AG04450 (cell line): ENCODE measurements at places on chromosomes 3 and 15.

DNA sequence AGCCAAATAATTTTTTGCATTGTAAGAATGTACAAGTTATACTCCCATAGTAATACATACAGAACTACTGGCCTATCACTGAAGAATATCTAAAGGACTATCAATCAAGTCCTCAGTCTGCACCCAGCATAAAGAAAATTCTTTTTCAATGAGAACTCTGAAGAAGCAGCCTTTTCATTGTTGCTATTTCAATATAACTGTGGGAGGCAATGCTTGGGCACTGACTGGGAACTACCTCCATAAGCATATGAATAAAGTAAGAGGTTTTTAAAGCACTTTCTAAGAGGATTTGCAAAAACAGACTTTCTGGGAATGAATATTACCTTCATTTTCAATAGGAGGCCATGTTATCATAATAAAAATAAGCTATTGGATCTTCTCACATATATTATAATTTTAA lies 24.6 kb upstream of the NECTIN3 start:
- DNase-seq = no peak

DNA sequence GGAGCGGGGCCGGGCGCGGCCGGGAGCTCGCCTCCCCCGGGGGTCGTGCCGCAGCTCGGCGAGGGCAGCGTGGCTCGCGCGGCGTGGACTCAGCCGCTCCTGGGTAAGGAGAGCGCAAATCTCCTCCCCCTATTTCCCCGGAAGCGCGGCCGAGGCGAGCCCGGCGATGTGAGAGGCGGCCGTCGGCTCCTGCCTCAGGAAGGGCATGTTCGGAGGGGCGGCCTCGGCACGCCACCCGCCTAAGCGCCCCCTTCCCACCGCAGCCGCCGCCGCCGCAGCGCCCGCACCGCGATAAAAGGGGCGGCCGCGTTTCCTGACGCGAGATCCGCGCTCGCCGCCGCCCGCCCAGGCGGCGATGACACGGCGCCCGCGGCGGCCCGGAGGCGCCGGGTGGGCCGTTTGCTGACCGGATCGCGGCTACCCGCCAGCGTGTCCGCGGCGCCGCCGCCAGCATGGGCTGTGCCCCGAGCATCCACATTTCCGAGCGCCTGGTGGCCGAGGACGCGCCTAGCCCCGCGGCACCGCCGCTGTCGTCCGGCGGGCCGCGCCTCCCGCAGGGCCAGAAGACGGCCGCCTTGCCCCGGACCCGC lies at the start of gene PDE8A:
Gene PDE8A, plus strand, starts transcription at position 146 of the 590 bp plus-strand sequence. Its CDS starts 307 bp downstream, at position 453.
- no peak for DNase-seq

DNA sequence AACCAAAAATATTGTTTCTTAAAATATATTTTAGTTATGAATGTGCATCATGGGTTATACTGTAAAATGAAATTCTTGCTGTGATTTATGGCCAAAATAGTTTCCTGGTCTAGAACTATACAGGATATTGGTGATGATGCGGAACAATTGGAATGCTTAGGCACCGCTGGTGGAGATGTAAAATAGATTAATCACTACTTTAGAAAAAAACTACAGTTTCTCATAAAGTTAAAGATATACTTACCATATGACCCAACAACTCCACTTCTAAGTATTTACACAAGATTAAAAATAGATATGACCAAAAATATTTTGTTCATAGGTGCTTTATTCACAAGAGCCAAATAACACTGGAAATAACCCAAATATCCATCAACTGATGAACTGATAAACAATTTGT lies 126.7 kb downstream of the TUSC7 start:
- DNase-seq = no peak

DNA sequence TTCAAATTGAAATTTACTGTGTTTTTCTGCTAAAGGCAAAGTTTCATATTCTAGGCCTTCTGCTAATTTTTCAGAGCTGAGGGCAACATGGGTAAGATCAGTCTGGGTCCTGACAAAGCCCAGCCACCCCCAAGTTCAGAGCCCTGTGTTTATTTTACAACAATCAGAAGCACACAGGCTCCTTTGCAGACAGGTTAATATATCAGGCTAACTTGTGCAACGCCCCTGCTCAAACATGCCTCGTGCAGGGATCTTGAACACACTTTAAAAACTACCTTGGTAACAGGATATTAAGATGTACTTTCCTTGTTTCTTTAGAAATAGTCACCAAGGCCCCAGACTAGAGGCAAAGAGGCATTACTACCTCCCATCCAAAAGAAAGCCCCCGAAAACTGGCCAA lies 64.0 kb downstream of the POLR2M start:
- no peak for DNase-seq

DNA sequence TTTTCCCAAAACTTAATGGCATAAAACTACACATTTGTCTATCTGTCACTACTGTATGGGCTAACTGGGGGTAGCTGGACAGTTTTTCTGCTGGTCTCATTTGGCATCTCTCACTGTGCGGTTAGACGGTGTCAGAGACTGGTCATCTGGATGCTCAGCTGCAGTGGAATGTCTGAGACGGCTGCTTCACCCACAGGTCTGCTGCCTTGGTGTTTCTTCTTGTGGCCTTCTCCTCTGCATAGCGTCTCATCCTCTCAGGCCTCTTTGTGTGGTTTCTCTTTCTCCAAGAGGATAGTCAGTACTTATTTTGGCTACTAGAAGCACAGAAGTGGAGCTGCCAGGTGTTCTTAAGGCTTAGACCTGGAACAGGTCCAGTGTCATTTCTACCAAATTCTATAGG lies 35.9 kb upstream of the GOLGA6L9 start:
- DNase-seq = no peak

DNA sequence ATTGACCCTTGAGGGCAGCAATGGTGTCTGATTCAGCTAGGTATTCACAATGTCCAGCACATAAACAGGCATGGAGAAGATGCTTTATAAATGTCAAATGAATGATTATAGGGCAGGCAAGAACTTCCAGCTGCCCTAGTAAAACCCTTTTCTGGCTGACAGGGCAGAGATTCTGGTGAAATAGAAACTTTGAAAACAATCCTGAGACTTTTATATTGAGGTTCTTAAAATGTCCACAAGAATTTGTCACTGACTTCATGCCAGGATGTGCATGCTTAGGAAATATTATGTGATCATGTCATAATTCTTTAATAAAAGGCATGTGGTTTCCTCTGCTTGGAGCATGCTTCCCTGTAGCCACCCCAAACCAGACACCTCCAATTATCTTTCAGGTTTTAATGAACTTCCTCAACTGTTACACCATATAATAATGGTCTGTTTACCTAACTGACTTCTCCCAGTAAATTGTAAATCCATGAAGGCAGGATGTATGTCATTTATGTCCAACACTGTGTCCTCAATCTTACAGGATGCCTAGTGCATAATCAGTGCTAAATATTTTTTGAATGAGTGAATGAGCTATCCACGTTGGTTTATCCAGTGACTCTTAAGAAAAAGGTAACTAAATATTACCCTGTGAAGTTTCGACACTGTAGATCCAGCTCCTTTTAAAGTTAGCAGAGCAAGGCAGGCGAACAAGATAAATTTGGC lies 43.4 kb upstream of the CLRN1 start:
- no peak for DNase-seq

DNA sequence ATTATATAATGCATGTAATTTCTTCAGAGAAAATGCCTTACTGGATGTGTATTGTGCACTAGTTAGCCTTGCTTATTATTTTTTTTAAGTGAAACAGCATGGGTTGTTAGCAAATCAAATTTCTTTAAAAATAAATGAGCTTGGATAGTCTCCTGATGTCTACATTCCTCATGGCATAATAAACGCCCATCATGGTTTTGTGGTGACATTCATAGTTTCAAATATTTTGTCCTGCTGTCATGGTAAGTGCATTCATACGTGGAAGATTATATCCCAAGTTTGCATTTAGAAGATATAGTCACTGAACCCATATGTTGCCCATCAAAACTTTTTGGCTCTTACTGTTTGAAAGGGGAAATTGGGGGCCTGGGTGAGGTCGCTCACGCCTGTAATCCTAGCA lies 130.7 kb downstream of the ALCAM start:
- DNase-seq = no peak

DNA sequence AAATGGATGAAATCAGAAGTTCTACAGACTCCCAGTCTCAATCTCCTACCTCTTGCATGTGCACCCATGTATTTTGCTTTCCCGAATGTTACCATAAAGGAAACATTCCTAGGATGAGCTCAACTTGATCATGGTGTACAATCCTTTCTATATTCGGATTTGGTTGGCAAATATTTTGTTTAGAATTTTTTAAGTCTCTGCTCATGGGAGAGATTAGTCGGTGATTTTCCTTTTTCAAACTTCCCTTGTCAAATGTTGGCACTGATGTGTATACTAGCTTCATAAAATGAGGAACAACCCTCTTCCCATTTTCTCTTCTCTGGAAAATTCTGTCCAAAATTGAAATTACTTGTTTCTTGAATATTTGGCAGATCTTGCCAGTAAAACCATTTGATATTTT lies 317.6 kb upstream of the RASGRP1 start:
- no peak for DNase-seq

DNA sequence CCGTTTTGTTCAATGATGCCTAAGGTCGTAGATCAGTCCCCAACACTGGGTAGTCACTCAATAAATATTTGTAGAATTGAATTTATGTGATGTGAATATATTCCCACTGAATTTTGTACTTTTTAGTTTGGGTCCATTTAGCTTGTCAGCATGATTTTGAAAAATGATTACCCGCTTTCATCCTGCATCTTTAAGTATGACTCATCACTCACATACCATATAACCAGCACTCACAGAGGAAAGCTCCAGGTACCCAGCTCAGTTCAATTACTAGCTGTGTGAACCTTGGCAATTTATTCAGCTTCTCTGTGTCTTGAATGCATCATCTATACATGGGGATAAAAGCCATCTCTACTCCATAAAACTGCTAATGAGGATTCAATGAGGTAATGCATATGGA lies 2.2 kb upstream of the MLF1 start:
- no peak for DNase-seq

DNA sequence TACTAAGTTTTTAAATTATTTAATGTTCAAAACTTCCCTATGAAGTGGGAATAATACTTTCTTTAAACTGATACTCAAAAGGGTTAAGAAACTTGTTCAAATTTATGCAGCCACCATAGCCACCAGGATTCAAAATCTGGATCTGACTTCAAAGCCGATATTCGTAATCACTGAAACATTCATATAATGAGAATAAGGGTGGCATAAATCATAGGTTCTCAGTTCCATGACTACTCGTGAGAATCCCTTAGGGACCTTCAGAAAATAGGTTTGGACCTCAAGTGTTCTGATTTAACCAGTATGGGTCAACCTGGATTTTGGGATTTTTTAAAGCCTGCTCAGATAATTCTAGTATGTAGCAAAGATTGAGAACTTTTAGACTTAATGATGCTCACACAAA lies 160.6 kb downstream of the RBMS3 start:
- no peak for DNase-seq

DNA sequence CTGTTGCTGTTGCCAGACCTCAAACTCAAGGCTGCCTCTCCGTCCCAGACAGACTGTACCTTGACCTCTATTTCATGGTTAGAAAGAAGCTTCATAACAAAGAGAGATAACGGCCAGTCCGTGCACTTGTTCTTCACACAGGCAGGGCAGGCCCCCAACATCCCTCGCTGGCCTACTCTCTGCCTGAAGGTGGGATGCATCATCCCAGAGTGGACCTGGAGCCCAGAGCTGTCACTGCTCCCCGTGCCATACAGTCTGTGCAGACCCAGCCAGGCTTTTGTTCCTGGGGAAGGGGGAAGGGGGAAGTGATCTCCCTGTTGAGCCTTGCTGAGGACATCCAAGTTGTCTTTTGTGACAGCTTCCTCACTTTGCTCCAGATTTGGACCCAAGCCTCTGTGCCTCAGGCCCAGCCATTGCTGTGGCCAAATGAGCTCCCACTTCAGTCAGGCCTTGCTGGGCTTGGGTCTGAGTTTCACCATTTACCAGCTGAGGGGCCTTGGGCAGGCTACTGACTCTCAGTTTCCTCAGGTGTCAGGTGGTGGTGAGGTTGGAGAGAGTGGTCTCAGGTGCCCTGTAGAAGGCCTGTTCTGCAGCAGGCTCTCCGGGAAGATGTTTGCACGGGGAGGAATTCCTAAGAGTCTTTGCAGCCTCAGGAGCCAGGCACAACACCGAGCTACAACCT lies 141.6 kb downstream of the DNAJB8 start:
- no peak for DNase-seq

GRCh38 chr3:128799653-128800052 lies 73.7 kb downstream of the RAB7A start:
- DNase-seq = no peak

DNA sequence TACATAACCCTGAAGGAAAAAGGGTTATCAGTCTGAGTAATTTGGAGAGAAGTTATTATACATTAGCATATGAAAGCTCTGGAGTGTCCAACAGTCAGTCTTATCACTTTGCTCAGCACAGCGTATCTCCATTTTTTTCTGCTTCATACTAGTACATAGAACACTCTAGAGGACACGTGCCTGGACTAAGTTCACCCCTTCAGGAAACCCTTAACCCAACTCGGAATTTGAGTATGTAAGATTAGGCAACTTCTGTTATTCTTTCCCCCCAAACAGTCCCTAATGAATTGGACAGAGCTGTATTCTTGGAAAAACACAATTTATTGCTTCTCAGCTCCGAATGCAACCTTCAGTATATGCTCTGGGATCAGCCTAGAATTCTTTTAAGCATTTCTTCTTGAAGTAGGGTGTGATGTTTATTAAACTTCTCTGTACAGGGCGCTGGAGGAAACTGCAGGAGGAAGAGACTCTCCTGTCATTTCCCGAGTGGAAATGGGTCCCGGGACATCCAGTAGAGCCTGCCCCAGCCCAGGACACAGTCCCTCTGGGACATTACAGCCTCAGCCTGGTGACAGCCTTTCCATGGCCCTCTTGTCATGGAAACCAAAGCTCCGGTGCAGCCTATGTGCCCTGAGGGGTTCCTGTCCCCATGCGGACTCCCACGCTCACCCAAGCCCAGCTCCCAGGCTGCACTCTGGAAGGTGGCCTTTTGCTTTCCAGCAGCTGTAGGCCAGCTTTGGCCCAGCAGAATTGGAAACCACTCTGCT lies 37.3 kb upstream of the CMTM8 start:
- no peak for DNase-seq

DNA sequence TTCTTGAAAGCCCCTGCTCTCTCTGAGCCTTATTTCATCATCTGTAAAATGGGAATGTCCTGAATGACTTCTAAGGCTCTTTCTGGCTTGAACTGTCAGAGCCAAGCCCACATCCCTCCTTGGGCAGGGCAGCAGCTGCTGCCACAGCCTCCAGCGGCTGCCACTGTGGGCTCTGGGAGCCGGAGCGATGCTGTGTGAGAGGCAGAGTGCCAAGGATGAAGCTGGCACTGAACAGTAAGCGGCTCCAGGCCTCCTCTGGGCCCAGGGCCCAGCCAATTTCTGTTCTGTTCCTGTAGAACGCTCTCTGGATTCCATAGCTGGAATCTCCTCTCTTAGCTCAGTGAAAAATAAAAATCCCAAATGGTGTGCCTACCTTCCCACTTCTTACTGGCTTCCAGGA lies 4.4 kb downstream of the CPLX3 start:
- no peak for DNase-seq

DNA sequence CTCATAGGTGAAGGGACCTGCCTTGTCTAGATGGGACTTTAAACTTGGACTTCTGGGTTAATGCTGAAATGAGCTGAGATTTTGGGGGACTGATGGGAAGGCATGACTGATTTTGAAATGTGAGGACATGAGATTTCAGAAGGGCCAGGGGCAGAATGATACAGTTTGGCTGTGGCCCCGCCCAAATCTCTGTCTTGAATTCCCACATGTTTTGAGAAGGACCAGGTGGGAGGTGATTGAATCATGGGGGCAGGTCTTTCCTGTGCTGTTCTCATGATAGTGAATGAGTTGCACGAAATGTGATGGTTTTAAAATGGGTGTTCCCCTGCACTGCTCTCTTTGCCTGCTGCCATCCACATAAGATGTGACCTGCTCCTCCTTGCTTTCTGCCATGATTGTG lies 42.8 kb downstream of the ILDR1 start:
- DNase-seq = no peak
